Activated T-helper 9 cell treated with anti-CD3 and anti-CD28 coated beads, Interleukin-2, amount 50 U/mL, for 16 hours (primary cell): ENCODE measurements at places on chromosomes 7 and 10.

- no peak for DNase-seq
Measured at GRCh38 chr10:48399056-48399541, 92.6 kb downstream of the MAPK8 start.

GRCh38 chr10:11425676-11426075 is 185.8 kb downstream of the USP6NL start:
- no peak for DNase-seq

DNA sequence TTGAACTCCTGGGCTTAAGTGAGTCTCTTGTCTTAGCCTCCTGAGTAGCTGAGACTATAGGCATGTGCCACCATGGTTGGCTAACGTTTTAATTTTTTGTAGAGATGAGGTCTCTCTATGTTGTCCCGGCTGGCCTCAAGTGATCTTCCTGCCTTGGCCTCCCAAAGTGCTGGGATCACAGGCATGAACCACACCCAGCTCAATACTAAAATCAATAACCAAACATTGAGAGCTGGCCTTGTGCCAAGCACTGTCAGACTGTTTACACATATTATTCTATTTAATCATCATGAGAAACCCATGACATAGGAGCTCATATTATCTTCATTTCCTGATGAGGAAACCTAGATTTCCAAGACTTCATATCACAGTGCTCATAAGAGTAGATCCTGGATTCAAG is 251.2 kb downstream of the BAMBI start:
- no peak for DNase-seq

GRCh38 chr7:50502001-50502684 is 52.0 kb upstream of the FIGNL1 start:
- DNase-seq, result no peak

DNA sequence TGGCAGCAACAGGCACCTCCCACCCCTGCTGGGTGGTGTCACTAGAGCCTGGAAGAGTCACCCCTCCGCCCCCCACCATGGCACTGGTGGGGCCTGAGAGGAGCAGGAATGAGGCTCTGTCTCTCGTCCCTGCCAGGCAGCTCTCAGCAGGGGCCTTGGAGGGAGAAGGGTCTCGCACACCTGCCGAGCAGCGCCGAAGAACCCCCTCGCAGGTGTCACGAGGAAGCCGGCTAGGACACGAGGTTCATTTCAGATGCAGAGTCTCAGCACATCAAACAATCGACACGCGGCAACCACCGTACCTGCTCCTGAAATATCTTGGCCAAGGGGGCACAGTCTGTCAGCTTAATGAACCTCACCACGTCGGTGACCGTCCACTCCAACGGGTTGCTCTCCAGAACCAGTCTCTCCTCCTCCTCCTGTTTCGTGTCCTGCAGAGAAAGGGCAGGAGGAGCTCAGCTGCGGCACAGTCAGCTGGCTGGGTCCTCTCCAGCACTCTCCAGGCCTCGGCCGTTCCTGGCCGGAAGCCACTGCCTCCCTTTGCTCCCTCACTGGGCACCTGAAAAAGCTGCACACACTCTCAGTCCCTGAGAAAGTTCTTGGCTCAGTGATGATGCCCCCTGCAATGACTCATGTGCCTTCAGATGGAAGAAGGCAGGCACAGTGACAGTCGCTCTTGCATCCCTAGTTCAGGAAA is 240.1 kb downstream of the SFMBT2 start:
- DNase-seq, result no peak

DNA sequence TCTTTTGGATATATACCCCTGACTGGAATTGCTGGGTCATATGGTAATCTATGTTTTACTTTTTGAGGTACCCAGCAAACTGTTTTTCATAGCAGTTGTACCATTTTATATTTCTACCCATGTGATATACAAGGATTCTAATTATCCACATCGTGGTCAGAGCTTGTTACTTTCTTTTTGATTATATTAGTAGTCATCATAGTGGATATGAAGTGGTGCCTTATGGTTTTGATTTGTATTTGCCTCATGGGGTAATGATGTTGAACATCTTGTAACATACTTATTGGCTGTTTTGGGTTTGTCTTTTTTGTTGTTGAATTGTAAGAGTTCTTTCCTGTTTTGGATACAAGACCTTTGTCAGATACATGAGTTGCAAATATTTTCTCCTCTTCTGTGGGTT is 51.7 kb downstream of the MAPK8 start:
- DNase-seq, result no peak

- no peak for DNase-seq
Measured at GRCh38 chr7:505171-505570, 14.5 kb downstream of the PDGFA start.
